ENCODE measurements at places on chromosomes 12 and 14. TPM values are rescaled to one million over a fixed set of nuclear protein-coding genes. Genes with fewer than 3 reads are reported as not detected.

The NEUROD4 gene
- total RNA-seq = not detected

The PLEKHD1 gene
- not detected for total RNA-seq

The ACOT2 gene
- 18.3 TPM for total RNA-seq

The MYF5 gene
- not detected for total RNA-seq

DNA sequence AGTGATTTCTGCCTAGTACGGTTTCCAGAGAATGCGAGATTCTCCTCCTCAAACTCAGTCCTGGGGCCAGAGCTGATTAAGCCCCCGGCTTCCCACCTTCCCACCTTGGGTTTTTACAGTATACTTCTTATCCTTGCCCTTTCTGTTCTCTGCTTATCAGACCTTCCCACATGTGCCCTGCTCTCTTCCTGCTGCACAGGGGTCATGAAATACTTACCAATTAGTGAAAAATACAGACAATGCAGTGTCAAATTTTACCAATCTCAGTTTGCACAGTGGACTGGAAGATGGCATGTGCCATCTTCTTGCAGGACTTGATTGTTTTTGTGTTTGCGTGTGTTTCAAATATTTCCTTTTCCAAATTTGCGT is 14.7 kb downstream of the SUSD6 start:
- DNase-seq = no peak

DNA sequence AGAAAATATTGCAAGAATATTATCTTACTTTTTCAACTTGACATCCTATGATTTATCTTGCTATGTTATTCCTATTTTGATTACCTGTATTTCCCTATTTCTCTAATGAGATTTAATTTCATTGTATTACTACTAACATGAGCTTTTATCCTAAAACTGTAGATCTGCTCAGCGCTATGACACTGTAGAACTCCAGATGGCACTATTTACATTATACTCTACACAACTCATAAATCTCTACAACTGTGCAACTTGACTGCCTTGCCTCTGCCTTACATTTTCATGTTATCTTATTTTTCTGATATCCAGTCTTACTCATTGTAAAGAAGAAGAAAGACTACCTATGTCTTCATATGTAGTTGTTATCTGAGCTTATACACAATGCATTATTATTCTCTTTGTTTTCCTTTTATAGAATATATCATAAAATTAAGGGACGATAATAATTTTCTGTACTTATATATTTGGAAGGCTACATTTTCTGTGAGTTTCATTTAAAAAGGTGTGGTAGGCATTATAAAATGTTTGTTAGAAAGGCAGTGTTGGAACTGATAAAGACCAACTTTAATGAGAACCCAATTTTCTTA is 24.1 kb downstream of the NUP37 start:
- DNase-seq = peak; percentile 32

The HSP90AA1 gene
- total RNA-seq = 90.5 TPM

DNA sequence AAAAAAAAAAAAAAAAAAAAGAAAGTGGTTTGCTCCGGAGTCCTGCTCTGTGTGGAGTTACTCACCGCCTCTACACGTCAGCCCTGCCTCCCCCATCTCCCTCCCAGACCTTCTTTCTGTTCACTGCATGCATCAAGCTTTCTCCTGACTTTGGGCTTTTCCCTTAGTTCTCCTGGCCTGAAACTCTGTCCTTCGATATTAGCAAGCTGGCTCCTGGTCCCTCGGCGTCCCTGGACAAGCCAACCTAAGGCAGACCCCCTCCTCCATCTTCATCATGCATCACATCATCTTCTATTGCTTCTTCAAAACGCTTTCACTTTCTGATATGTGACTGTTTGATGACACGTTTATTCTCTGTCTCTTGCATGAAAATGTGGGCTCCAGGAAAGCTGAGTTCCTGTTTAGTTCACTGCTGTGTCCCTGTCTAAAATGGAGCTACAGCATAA is 40.6 kb downstream of the SLC15A4 start:
- DNase-seq = no peak

The PPP4R4 gene
- total RNA-seq = 0.03 TPM

The OR11H12 gene
- total RNA-seq = not detected

GRCh38 chr12:79250960-79251755 is 386.6 kb downstream of the SYT1 start:
- no peak for DNase-seq

GRCh38 chr14:41393512-41393911 is 213.2 kb upstream of the LRFN5 start:
- DNase-seq = no peak

The BDKRB1 gene
- not detected for total RNA-seq

- DNase-seq = no peak
Observed at GRCh38 chr14:42428996-42429395, 822.3 kb downstream of the LRFN5 start.

DNA sequence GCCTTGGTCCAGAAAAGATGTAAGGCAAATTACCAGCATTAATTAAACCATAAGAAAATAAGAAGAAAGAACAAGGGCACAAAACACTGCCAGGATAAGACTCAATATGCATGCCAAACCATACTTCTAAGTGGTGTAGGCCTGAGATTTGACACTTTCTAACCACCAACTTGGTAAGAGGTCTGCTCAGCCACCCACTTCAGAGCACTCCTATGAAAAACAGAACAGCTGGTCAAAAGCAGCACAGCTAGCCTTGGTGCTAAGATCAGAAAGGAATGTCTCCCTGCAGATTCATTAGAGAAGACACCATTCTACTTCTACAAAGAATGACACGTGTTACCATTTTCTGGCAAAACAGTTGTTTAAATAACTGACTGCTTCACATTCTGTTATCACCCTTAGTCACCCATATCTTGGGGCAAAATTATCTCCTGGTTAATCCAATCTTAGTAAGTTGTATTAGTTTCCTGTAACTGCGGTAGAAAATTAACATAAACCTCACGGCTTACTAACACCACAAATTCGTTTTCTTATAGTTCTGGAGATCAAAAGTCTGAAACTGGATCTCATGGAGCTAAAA is 13.2 kb downstream of the RPS6KA5 start:
- no peak for DNase-seq

The TMTC1 gene
- total RNA-seq = 0.38 TPM

GRCh38 chr14:99630202-99630601 is 14.7 kb upstream of the HHIPL1 start:
- no peak for DNase-seq

GRCh38 chr12:3628629-3629028 is 124.3 kb downstream of the CRACR2A start:
- DNase-seq = no peak

- peak; percentile 12 for DNase-seq
Observed at GRCh38 chr14:70096866-70097265, 91.9 kb downstream of the SLC8A3 start.

The RERGL gene
- total RNA-seq = not detected

DNA sequence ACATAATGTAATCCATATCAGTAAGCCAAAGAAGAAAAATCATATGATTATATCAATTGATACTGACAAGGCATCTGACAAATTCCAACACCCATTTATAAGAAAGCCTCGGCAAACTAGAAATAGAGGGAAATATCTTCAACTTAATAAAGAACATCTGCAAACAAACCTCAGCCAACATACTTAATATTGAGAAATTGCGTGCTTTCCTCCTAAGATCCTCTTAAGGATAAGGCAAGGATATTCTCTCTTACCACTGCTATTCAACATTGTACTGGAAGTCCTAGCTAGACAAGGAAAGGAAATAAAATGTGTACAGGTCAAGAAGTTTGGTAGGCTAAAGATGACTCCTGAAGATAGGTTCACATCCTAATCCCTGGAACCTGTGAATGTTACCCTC is 115.9 kb downstream of the DERA start:
- no peak for DNase-seq

- DNase-seq = no peak
Observed at GRCh38 chr12:101928556-101928955, 51.2 kb downstream of the DRAM1 start.

The OTUB2 gene
- total RNA-seq = 2.3 TPM

DNA sequence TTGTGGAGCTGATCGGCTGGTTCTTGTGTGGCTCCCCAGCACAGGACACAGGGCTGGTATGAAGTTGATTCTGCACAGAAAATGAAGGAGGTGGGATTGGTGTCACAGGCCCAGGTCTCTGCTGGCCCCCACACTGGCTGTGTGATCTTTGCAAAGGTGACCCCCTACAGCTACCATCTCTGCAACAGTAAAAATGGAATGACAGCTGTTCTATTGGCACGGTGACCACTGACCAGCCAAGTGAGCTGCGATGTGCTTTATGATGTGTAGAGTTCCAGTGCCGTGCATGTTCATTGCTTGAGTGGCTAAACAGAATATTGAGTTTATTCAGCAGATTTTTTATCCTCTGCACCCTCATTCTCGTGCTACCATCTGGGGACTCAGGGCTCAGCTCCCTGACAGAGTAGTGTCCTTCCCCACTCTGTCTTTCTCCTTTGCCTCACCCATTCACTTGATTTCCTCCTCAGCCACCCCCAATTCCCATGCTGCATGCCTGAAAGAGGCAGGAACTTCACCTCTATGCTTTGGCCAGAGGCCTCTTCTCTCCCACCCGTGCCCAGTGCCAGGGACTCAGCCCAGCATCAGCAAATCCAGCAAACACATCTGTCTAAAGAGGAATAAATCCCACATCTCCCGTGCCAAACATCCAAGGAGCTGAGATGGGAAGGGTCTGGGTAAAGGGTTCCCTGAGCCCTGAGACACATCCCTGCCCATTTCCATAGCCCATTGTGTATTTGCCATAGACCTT is 21.2 kb downstream of the C14orf132 start:
- DNase-seq = no peak

All from HT-29 (cell line).